ENCODE measurements at places on chromosomes 7 and 10.
A peak's percentile ranks its signal among the peaks of the same experiment; 100 is the strongest.

GRCh38 chr7:101545441-101546190, 83.5 kb downstream of the MYL10 start:
- no peak for DNase-seq

DNA sequence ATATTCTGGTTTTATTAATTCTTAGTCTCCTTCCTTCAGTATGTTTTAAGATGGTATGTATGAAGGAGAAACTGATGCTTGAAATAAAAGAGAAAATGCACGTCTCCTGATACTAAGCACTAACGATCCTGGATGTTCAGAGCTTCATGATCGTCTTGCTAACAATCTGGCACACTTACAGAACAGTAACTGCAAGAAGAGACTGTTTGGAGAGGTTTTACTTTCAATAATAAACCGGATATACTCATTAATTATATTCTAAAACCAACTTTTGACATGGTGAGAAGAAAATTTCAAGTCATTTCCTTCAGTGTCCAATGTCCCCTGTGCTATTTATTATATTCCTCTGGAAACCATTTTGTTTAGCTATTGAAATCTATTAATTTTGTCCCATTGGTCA, 251.0 kb downstream of the NXPH1 start:
- no peak for DNase-seq

DNA sequence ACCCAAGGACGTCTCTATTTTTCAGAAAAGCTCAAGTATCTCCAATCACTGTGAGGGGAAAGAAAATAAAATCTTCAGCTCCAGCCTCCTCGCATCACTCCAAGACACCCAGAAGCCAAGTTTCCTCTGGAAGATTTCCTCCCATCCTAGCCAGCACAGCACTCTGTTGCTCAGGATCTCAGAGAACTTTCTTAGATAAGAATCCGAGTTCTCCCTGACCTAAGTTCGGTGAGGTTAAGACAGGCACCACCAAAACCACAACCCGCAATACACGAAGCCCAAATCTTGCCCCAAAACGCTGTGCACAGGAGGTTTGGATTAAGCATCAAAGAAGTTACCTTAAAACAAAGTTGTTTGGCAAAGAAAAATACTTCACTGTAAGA, 4.2 kb downstream of the FAM53B start:
- no peak for DNase-seq

DNA sequence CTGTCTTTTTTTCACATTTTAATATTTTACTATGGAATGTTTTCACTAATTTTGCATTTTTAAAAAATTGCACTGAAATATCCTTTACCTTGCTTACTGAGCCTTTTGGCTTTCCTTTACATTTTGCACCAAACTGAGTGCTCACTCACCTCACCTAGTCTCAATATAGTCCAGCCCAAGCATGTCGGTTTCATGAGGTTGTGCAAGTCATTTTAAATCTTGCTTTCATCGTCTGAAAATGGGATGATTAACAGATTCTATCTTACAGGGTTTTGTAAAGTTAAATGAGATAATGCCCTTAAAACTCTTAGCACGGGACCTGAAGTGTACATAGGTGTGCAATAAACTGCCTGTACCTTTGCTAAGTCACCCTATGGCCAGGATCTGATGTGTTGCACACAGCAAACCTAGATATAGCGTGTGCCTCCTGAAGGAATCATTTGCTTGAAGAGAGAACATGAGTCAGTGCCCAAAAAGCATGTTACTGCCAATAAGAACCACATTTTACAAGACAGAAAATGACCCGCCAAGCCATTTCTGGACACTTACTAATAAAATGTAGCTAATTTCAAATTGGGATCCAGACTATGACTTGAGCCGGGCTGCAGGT, 199.8 kb downstream of the JCAD start:
- peak; percentile 85 for DNase-seq

DNA sequence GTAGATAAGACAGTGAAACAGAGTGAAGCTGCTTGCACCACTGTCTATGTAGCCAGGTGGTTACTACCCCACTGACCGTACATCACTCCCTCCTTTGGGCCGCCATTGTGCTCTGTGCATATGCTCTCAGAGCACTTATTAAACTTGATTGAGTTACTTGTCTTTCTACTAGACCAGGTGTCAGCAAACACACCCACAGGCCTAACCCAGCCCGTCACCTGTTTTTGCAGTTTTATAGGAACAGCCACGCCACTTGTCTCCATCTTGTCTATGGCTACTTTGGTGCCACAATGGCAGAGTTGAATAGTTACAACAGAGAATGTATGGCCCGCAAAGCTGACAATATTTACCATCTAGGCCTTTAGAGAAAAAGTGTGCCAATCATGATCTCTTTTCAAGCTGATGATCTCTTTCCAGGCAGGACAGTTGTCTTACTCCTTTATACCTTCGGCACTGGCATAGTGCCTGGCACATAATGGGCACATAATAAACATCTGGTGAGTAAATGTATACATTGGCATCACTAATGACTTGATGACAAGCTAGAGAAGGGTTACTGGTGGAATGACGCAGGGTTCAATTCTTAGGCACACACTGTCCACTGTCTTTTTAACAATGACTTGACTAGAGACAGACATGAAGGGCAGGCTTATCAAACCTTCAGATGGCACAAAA, 36.7 kb downstream of the SORBS1 start:
- DNase-seq: no peak

- no peak for DNase-seq
Measured at GRCh38 chr7:1120791-1121190, 32.9 kb downstream of the GPER1 start.

DNA sequence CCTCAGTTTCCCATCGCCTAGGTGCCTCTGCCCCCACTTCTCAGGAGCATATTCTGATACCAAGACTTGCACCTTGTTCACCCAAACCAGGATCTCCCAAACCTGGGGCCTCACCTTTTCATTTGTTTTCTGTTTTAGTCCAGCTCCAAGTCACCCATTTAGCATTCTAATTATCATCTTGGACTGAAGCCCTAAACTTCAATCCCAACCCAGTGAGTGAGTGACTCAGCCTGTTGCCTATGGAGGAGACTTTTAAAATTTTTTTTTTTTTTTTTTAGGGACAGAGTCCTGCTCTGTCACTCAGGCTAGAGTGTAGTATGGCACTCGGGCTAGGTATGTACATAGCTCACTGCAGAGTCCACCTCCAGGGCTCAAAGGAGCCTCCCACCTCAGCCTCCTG, 378.9 kb upstream of the AUTS2 start:
- no peak for DNase-seq

- DNase-seq: no peak
Measured at GRCh38 chr10:120069700-120070099, 177.2 kb downstream of the SEC23IP start.

GRCh38 chr10:21315645-21316220, 209.7 kb downstream of the SKIDA1 start:
- peak; percentile 69 for DNase-seq

DNA sequence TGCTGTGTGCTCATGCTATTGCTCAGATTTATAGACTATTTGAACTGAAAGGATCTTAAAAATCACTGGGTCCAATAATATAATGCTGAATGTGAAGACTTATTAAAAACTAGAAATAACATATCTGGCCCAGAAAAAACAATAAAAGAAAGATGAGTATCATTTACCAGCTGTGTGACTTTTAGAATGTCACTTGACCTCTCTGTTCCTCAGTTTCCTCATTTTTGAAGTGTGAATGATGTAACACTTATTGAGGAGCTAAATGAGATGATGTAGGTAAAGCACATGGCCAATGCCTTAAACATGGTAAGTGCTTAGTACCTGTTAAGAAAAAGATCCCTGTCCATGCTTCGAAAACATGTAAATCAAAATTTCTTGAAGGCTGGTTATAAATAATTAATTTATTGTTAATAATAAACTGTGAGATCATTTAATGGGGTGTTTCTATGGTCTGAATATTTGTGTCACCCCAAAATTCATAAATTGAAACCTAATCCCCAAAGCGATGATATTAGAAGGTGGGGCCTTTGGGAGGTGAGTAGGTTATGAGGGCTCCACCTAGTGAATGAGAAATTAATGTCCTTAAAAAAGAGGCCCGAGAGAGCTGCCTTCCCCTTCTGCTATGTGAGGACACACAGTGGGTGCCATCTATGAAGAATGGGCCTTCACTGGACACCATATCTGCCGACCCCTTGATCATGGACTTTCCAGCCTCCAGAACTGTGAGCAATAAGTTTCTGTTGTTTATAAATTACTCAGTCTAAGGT, 13.0 kb downstream of the DNTT start:
- DNase-seq: no peak

DNA sequence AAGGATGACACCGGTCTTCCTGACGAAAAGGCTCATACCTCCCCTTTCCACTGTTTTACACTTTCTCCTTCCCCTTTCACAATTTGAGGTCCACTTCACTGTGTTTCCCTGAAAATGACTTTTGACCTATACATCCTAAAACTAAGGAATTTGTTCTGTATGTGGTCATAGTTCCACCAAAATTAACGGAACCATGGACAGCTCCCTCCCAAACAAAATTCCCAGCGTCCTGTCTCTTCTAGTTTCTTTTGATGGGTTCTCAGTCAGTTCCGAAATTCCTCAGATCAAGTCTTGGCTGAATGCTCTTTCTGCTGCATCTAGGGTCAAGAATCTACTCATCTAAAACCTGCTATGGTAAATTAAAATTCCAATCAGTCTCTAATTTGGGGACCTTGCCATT, 1191.9 kb downstream of the CNTNAP2 start:
- DNase-seq: no peak

GRCh38 chr10:127755753-127756152, 18.8 kb downstream of the FOXI2 start:
- DNase-seq: no peak

All from mammary epithelial cell (primary cell).